GM03348 (cell line): ENCODE measurements at places on chromosomes 7 and 10.

DNA sequence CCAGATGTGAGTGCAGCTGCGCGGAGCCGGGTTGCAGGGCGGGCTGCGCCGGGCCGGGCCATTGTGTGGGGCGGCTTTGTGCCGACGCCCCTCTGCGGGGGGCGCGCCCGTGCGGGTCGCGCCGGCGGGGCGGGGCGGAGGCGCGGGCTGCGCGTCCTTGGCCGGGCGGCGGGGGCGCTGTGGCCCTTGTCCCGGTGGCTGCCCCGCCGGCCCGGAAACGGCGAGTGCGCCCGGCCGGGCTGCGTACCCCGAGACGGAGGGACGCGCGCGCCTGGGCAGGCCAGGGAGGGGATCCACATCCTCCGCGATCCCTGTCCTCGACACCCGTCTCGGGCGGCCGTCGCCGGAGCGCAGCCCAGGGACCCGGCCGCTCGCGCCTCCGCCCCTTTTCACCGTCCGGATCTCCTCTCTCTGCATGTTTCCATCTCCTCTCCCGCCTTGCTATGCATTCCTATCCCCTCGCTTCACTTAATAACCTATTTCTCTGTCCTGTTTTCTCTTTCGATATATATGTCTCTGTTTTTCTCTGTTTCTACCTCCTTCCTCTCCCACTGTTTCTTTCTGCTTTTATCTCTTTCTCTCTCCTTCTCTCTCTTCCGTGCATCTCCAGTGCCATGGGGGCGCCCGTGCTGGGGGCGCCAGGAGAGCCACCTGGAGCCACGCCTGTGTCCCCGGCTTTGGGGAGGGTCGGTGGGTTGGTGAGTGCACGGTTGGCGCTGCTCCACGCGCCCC lies 765 bp downstream of the PFKFB3 start:
- DNase-seq, result peak; percentile 93

GRCh38 chr7:47596502-47597202 lies 14.7 kb upstream of the TNS3 start:
- no peak for DNase-seq

GRCh38 chr7:151286148-151286547 lies 37.7 kb upstream of the SMARCD3 start:
- no peak for DNase-seq

DNA sequence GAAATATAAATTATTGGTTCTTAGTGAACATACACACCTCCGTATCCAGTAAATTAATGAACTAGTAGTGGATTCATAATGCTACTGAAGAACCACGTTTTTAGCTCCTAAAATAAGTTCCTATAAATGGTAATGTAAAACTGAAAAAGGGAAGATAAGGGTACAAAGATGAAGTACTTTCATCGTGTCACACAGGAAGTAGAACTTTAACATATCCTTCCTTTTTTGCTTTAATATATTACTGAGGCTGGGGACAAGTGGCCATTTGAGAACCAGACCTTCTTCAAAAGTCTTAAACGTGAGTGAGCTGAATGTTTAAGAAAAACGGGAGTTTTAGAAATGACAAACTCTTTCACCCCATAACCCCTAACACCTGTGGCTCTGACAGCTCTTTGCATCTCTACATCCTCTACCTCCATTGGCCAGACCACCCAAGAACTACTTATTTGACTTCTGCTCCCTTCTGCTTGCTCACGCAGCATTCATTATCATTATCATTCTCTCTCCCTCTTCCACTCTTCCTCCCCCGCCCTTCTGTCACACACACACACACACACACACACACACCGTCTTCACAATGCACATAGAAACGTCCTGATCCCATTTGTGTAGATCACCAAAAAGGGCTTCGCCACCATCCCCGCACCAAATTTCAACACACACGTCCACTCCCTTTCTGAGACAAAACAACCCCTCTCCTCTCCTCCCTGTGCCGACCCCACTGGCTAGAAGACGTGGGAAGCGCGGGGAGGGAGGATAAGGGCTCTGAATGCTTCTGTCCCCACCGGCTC lies 677 bp downstream of the SKAP2 start:
- peak; percentile 7 for DNase-seq

DNA sequence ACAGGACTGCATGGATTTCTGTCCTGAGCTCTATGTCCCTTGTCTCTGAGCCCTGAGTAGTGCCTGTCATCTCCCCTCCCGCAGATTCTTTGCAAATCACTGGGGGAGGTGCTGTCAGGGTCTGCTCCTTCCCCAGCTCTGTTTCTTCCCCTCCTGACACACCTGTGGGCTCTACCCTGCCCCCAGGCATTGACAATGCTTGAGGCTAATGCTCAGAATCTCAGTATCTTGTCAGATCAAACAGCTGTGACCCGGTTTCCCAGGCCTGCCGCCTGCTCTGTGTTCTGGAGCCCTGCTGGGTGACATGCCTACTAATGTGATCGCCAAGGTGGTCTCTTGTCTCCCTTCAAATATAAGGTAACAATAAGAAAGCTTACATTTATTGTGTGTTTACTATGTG lies 209.0 kb downstream of the POU6F2 start:
- no peak for DNase-seq

DNA sequence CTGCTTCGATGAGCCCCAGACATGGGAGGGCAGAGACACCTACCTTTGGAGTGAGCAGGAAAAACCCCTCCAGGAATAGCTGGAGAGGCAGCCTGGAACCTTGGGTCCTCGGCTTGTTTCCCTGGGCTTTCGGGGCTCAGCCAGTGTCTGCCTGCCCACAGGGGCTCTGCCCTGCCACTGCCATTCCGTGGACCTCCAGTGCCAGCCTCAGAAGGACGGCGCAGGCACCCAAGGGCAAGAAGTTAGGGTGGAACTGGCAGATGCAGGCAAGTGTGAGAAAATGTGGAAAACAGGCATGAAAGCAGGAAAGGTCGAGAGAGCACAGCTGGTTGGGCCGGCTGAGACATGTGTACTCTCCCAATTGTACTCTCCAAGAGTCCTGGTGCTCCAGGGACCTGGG lies 281.5 kb downstream of the GRID1 start:
- no peak for DNase-seq

DNA sequence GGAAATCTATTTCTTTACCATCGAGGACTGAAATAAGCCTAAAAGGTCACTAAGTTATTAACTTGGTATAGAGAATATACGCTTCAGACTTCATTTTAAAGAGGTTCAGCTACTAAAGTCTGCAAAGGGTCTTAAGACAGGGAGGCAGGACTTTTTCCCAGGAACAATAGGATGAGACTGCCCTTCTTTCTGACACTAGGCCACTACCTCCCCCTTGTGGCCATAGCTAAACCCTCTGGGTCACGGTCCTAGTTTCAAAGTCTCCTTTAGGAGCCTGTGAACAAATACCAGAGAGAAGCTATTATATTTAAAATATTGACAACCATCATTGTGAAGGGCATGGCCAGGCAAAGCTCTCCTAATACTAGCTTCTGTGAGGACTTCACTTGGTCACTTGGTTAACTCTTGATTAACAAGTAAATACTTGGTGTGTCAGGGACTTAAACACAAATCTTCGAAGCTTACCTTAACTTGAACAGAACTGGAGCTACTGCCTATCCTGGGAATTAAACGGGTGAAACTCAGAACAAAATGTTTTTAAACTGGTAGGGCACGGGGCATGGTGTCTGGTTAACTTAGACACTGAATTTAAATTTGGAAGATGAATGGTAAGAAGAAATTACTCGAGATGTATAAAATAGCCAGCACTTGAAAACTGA lies 75.6 kb downstream of the CCDC6 start:
- DNase-seq, result peak; percentile 72

DNA sequence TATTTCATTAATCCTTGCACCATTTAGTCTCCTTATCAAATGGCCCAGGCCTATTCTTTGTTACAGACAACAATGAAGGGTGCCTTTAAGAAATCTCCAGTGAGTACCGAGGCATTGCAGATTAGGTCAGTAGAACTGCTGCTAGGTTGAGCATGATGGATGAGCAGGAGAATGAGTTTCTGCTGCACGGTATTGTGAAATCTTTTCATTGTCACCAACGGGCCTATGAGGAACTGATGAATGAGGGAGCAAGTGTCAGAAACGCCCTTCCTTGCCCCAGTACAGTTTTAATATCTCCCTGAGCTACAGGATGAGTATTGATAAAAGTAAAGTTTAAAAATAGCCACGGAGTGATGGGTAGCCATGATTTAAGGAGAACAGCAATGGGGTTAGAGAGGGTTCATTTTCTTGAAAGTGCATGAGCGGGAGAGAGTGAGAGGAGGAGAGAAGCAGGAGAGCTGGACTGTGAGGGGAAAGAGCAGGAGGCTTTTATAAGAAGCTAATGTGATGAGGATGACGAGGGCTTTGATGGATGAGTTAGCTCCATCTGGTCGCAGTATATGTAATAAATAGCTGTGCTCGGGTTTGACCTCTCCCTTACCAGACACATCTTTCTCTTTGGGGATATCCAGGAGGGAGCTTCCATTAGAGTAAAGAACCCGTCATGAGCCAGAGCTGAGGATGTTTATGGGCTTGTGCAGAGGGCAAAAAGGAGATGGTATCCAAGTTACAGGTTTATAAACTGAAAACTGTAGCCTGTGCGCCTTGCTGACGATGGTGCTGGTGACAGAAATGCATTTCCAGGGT lies 526.1 kb downstream of the LRMDA start:
- DNase-seq, result no peak

GRCh38 chr10:34959321-34959720 lies 130.8 kb downstream of the CUL2 start:
- no peak for DNase-seq

DNA sequence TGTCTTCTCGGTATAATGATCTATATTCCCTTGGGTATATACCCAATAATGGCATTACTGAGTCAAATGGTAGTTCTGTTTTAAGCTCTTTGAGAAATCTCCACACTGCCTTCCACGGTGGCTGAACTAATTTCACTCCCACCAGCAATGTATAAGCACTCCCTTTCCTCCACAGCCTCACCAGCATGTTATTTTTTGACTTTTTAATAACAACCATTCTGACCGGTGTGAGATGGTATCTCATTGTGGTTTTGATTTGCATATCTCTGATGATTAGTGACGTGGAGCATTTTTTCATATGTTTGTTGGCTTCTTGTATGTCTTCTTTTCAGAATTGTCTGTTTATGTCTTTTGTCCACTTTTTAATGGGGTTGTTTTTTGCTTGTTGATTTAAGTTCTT lies 33.6 kb downstream of the KIAA1217 start:
- DNase-seq, result no peak

DNA sequence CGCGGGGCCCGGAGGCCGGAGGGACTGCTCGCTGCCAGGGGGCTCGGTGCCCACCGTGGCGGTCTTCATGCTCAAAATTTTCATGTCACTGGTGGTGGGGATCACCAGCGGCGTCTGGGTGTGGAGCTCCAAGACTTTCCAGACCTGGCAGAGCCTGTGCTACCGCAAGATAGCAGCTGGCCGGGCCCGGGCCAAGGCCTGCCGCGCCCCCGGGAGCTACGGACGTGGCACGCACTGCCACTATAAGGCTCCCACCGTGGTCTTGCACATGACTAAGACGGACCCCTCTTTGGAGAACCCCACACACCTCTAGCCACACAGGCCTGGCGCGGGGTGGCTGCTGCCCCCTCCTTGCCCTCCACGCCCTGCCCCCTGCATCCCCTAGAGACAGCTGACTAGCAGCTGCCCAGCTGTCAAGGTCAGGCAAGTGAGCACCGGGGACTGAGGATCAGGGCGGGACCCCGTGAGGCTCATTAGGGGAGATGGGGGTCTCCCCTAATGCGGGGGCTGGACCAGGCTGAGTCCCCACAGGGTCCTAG lies 2.0 kb downstream of the FZD9 start:
- no peak for DNase-seq

- DNase-seq, result no peak
These were observed 94.0 kb downstream of the PTPRZ1 start for GRCh38 chr7:121966935-121967332.

DNA sequence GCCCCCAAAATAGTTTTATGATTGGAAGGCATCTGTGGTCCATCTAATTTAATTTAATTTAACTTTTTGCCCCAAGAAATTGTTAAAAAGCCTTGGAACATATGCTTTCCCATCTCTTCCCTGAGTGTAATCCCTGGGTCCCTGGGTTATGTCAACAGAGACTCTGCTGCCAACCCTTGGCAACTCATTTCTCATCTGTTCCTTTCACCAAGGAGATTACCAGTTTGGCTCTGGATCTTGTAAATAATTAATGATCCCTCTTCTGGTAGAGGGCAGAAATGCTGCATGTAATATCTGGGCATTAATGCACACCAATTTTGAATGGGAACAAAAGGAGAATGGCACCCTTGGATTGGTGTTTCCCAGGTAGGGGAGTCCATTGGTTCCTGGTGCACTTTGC lies 514.2 kb downstream of the CCSER2 start:
- no peak for DNase-seq

DNA sequence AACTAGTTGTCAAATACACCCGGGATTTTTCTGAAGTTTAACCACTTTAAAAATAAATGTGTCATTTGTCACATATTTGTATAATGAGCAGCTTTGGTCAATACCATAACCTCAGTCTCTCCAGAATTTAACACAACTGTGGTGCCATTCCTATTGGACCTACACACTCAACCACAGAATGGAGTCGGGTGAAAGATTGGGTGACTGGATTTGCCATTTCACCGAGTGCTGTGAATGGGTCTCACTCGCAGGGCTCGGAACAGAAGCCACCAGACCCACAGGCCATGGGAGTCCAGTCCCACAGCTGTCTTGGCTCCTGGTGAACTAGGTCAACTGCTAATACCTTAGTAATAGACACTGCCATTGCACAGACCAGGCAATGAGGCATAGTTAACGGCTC lies 298.4 kb downstream of the CCDC3 start:
- no peak for DNase-seq

- no peak for DNase-seq
These were observed 261.5 kb upstream of the NPSR1 start for GRCh38 chr7:34396437-34397064.

DNA sequence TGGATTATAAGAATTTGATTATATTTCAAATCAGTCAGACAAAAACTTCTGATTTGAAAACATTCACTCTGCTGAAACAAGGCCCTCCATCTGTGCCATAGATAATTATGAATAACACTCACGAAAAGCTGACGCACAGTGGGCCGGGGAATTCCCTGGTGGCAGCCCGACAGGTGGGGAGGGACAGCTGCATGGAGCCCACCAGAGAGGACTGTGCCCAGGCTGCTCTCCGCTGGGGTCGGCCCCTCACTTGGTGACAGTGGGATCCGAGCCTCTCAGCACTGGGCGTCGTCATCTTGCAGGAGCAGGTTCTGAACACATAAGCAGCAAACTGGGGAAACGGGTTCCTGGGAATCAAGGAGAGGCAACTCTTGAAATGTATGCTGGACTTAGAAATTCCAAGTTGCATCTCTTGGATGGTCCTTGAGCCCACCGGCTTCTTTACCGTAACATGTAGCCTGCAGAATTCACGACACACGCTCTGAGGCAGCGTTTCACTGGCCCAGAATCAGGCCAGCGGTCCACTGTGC lies 41.4 kb downstream of the AFAP1L2 start:
- DNase-seq, result no peak

DNA sequence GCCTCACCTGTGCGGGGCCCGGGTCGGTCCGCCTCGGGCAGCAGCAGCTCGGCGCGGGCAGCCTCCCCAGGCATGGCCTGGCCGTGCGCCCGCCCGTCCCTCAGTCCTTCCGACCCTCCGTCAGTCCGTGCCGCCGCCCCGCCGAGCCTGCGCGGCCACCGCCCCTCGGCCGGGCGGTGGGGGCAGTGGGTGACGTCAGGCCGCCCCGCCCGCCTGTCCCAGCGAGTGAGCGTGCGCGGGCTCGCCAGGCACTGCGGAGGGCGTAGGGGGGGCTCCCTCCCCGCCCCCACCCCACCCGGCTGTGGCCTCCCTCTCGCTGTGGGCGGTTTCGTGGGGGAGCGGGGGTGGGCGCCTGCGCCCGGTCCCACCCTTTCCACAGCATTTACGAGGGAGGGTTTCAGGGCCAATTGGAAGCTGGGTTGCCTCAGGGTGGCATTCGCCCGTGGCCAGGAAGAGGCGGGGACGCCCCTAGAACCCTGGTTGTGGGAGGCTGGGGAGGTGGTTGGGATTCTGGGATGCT lies at the start of gene NACAD:
NACAD (minus strand) TSS at position 149 of the 520 bp plus-strand sequence; CDS start at position 74, 75 bp downstream.
- peak; percentile 89 for DNase-seq

GRCh38 chr7:157371296-157371695 lies 34.5 kb downstream of the DNAJB6 start:
- no peak for DNase-seq
